Inflammatory macrophage (primary cell): ENCODE measurements at places on chromosomes 7 and 10.

DNA sequence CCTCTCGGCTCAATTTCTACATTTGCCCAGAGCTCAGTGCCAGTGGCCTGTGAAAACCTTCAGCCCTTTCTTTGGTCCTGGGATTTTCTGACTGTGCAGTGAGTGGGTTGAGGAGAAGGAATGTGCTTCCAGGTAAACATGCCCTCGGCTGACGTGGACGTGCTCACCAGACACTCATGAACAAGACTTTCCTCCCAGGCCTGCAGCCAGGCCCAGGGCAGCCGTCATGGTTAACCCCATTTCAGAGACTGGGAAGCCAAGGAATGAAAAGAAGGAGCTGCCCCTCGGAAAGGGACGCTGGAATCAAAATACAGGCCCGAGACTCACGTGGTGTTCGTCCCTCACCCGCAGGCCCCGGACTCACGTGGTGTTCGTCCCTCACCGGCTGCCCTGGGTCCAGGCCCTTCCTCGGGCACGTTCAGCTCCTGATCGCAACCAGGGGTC is 8.8 kb upstream of the CALML5 start:
- DNase-seq, result no peak

GRCh38 chr10:133096616-133097269 is 9.0 kb downstream of the ADGRA1 start:
- DNase-seq, result no peak

- no peak for DNase-seq
Measured at GRCh38 chr7:151207804-151208203, 2.5 kb downstream of the H2BK1 start.

DNA sequence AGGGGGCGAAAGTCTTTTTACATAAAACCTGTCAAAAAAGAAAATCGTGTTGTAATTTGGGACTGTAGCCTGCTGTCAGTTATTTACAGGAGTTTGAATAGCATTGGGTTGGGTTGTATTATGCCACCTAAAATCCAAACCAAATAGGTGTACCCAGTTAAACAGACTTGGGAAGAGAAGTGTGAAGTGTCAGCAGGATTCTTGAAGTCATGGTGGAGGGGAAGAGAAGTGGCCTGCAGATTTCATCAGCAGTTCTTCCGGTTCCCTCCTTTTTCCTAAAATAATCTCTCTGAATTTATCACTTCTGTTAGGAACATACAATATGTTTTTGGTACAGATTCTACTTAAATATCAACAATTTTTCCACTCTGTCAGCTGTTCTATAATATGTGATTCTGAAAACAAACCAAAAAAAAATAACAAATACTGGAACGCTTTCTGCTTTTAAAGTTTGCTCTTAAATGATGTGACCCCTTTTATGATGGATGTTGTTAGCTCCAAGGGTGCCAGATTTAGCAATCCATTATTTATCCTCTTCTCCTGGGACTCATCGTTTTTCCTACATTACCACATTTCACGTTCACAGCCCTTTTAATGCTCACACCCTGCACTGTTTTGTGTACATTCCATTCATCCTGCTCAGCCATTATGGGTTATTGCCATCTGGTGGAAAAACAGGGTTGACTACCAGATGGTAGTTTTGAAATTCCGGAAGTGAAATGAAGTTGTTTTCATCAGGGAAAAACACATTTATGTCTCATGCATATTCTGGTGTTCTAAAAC is 18.7 kb upstream of the ARHGAP12 start:
- DNase-seq, result peak; percentile 31

DNA sequence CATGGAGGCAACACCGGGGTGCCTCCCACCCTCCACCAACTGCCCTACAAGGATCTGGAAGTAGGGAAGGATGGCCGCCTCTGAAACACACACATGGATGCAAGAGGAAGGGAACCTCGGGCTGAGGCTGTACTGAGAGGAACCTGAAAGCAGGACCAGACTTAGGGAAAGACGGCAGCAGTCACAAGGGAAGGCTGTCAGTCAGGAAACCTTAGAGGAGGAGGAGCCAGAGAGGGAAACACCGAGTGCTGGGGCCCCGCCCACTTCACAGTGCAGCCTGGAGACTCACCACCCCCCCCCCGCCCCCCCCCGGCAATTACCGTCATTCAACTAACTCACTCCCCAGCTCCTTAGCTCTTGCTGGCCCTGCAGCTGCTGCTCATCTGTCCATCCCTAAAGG is 2.5 kb downstream of the CYREN start:
- peak; percentile 74 for DNase-seq

DNA sequence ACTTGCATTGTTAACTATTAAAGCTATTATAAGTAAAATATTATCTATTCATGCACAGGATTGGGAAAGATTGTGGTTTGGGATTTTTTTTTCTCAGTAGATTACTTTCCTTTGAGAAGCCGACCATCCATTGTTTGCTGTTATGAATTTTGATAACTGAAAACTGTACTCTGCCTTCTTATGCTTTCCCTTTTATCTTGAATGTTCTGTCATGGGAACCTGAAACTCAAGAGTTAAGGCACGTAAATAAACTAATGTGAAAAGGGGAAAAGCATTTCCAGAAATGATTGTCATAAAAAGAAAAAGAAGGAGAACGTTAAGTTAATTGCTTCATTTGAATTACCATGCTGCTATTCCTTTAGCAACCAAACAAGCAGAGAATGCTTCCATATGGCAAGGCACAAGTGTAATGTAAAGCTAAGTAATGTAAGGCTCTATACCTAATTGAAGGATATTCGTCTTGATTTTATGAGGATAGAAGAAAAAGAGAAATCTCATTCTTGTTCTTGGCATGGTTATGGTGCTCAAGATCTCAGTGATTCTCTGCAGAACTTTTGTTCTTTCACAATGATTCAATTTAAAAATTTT is 370.8 kb downstream of the AUTS2 start:
- DNase-seq, result no peak

- DNase-seq, result no peak
Measured at GRCh38 chr7:156450473-156450872, 190.1 kb upstream of the RNF32 start.

- no peak for DNase-seq
Measured at GRCh38 chr10:22764639-22765038, 50.3 kb upstream of the PIP4K2A start.

DNA sequence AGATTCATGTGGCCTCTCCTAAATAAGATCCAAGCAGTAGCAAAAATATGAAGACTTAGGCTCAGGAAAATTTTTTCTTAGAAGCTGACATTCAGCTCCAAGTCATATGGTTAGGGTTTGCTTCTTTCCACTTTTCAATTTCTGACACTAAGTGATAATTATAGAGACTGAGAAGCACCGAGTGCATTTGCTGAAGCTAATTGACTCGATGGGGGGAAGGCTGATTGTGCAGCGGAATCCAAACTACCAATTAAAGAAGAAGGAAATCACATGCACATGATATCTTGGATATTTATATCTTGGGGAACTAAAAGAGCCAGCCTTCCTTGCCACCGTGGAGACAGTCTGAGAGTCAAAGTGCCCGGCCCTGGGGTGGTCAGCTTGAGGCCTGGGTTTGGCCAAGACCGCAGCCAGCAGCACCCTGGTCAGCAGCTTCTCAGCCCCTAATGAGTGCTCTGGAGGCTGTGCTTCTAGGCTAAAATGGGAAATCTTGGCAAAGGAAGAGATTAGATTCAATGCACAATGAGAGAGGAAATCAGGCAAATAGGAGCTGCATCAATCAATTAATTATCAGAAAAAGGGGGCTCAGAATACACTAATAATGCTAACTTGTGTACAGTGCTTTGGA is 589.3 kb downstream of the NRG3 start:
- no peak for DNase-seq

- no peak for DNase-seq
Measured at GRCh38 chr7:73425356-73425983, 8.1 kb upstream of the FZD9 start.

DNA sequence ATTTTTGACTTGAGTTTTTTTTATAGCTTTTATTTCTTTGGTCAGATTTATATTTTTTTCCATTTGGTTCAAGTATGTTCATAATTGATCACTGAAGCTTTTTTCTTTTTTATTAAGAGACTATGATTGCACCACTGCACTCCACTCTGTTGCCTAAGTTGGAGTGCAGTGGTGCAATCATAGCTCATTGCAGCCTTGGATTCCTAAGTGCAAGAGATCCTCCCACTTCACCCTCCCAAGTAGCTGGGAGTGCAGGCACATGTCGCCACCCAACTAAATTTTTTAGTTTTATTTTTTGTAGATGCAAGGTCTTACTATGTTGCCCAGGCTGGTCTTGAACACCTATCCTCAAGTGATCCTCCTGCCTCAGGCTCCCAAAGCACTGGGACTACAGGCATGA is 97.7 kb upstream of the KIF5B start:
- DNase-seq, result peak; percentile 57

DNA sequence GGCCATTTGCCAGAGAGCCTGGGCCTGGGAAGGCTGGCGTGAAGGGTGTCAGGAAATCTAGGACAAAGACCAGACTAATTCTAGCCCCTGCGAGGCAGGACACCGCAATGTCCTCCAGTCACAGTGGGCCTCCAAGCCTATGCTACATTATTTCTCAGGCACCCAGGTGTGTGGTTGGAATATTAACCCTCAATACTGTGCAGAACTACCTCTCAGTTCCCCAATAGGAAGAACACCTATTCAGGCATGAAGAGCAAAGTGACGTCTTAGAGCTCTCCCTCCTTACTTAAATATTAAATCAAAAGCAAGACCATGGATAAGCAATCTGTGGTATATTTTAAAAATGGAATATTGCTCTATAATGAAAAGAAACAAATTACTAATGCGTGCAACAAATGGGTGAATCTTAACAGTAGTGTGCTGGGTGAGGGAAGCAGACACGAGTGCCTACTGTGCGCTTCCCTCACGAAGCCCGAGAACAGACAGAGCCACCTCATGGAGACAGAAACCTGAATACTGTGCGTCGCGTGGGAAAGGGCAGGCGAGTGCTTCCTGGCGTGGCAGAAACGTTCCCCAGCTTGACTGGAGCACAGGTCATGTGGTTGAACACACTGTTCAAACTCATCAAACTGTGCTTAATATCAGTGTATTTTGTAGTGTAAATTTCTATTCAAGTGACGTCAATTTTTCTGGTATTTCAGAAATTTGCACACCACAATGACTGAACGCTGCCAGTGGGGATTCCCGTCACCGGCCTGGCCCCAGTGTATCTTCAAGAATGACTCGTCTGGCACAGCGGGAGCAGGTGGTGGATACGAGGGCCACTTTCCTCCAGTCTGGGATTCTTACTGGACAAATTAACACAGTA is 15.5 kb upstream of the PTPRN2 start:
- DNase-seq, result no peak

GRCh38 chr7:45239486-45239885 is 81.9 kb downstream of the RAMP3 start:
- DNase-seq, result no peak

DNA sequence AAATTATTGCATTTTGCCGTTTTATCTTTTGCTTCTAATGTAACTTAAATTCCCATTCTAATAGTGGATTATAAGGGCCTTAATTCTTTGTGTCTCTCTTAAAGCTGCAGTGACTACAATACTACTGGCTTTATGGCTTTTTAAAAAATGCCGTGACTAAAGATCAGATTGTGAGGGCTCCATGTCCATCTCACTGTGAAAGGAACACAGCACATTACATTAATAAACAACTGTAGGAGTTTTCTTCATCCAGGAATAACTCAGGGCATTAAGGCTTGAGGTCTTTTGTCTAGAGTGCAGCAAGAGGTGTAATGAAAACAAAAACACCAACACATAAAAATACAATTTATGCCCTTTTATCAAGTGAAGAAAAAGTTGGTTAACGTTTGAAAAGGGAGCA is 205.3 kb downstream of the SKAP2 start:
- DNase-seq, result no peak

- no peak for DNase-seq
Measured at GRCh38 chr7:96973986-96974385, 31.4 kb upstream of the DLX6 start.

GRCh38 chr10:89275383-89275782 is 23.8 kb upstream of the LIPA start:
- no peak for DNase-seq

DNA sequence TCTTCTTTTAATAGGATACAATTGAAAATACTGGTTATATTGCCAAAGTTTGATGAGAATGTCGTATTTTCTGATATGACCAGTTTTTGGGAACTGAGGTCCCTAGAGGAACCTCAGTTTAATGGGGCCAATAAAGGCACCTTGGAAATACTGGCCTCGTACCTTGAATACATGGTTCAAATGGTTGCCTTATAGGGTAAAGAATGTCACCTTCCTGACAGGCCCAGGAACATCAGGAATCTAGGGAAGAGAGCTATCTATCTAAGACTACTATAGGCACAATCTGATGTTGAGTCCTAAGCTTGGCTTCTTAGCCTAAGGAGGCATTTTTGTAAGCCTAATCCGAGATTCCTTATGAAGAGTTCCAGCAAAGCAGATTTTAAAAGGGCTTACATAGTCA is 9.3 kb downstream of the SHTN1 start:
- no peak for DNase-seq

- DNase-seq, result no peak
Measured at GRCh38 chr7:46173476-46174195, 252.6 kb upstream of the IGFBP3 start.

- DNase-seq, result no peak
Measured at GRCh38 chr10:111556666-111557065, 479.8 kb downstream of the ADRA2A start.

- DNase-seq, result peak; percentile 45
Measured at GRCh38 chr7:140719721-140720120, 23.2 kb downstream of the NDUFB2 start.

- no peak for DNase-seq
Measured at GRCh38 chr7:78434281-78434680, 635.7 kb downstream of the PHTF2 start.

DNA sequence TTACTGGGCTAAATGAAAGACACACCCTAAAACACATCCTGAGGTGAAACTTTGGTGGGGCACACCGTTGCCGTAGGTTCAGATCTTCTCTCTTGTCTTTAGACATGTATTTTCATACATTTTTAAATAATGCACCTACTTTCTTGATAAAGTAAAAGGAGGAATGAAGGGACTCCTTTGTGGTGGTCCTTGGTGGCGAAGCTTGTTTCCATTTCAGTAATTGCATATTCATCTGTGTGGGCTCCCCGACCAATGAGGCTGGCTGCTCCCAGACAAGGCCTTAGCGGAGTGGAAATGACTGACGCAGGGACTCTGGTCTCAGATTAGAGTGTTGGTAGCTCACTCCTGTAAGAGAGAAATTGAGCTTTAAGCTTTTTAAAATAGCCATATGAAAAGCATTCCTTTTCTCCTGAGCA is 815 bp downstream of the CCSER2 start:
- no peak for DNase-seq

DNA sequence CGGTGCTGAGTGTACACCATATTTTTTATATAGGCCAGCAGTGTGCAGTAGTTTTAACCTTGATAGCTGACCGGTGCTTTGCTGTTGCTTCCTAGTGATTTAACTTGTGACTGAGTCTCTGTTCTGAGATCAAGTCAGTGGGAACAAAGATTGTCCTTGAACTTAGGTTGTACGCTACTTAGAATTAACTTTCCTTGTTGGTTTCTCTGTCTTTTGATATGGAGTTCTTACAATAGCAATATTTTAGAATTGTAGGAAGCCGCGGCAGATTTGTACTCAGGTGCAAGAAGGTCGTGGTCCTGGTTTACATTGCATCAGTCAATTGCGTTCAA is 1.3 kb downstream of the DDX21 start:
- no peak for DNase-seq

- DNase-seq, result no peak
Measured at GRCh38 chr10:24340883-24341282, 131.9 kb downstream of the KIAA1217 start.
